GM12864 (cell line): ENCODE measurements at places on chromosomes 16 and 17.

GRCh38 chr16:1387331-1387730 lies 27.2 kb downstream of the UNKL start:
- DNase-seq = no peak

DNA sequence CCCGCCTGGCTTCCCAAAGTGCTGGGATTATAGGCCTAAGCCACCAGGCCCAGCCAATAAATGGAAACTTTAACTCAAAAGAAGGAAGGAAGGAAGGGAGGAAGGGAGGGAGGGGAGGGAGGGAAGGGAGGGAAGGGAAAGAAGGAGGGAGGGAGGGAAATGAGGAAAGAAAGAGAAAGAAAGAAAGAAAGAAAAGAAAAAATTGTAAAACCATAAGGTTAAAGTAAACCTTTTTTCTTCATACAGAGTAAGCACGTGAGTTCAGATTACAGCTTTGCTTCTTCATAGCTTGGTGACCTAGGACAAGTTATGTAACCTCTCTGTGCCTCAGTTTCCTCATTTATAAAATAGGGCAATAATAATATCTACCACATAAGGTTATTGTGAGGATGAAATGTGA lies 26.0 kb downstream of the LRRC37B start:
- no peak for DNase-seq

- no peak for DNase-seq
Measured at GRCh38 chr16:20673071-20673806, 24.2 kb downstream of the ACSM1 start.

- no peak for DNase-seq
Measured at GRCh38 chr17:38743556-38744171, 4.5 kb downstream of the PCGF2 start.

GRCh38 chr17:32784113-32784512 lies 92.8 kb downstream of the MYO1D start:
- DNase-seq = no peak

DNA sequence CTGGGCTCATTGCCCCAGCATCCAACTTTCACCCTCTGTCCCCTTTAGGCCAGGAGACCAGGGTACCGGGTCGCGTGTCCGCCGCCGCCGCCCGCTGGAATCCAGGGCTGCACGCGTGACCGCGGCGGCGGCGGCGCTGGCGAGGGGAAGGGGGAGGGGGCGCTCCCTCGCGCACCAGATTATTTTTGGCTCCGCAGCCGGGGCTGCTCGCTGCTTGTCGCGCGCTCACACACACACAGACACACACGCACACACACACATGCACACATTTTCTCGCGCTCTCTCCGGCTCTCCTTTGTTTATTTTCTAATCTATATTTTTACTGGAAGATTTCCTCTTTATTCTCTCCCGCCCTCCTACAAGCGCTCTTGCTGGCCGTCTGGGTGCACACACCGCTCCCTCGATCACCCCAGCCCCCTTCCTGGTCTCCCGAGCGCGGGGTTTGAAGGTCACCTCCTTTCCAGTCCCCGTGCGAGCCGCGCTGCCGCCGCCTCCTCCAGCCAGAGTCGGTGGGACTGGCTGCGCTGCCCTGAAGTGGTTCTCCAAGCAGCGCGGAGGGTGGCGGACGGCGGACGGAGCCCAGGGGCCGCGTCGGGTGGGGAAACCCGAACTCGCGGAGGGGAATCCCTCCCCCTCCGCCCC lies 921.4 kb upstream of the EEF2KMT start:
- no peak for DNase-seq

GRCh38 chr16:9801651-9802050 lies 380.6 kb downstream of the GRIN2A start:
- DNase-seq = no peak

DNA sequence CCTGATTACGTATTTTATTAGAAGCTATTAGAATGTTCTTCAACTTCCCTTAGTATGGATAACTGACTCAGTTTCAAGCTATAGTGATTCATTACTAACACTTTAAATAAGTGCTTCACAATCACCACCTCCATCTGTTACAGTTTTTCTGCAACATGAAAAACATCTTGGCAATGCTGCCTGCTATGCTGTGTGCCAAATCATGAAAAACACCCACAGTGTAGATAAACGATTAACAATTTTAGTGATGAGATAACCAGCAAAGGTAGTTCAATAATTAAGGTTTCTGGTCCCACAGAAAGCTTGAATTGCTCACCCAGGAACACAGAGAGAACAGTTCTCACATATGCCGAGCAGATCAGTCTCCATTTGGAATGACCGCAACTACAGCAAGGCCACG lies 51.4 kb upstream of the SLC25A19 start:
- DNase-seq = no peak

DNA sequence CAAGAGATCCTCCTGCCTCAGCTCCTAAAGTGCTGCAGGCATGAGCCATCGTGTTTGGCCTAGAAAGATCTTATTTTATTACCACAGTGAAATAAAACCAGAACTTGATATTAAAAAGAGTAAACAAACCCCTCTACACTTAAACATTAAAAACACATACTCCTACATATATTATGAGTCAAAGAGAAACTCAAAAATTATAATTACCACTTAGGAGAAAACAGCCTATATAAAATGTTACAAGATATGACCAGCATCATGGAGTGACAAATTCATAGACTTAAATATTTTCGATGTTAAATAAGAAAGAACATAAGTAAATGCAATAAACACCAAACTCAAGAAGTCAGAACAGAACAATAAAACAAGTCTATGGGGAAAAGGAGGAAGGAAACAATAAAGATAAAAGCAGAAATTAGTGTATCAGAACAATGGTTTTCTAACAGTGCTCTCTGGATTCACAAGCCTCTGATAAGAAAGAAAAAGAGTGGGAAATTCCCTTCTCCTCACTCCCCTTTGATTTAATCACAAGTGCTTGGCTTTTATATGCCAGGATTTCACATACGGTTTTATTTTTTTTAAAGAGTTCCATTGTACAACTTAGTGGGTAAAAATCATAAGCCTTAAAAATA lies 23.0 kb downstream of the SKAP1 start:
- no peak for DNase-seq

DNA sequence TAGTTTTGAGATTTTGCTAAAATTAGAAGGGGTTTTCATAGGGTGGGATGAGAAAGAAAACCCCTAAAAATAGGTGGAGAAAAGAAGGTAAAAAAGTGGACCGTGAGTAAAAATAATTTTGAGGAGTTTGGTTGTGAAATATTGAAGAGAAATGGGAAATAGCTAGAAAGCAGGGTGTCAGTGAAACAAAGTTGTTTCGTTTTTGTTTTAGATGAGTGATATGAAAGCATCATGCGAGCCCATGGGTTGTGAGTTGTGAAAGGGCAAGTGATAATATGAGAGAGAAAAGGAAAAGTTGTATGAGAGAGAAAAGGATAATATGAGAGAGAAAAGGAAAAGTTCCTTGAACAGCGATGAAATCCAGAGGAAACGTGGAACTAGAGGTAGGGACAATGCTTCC lies 7.3 kb upstream of the SMIM36 start:
- no peak for DNase-seq

DNA sequence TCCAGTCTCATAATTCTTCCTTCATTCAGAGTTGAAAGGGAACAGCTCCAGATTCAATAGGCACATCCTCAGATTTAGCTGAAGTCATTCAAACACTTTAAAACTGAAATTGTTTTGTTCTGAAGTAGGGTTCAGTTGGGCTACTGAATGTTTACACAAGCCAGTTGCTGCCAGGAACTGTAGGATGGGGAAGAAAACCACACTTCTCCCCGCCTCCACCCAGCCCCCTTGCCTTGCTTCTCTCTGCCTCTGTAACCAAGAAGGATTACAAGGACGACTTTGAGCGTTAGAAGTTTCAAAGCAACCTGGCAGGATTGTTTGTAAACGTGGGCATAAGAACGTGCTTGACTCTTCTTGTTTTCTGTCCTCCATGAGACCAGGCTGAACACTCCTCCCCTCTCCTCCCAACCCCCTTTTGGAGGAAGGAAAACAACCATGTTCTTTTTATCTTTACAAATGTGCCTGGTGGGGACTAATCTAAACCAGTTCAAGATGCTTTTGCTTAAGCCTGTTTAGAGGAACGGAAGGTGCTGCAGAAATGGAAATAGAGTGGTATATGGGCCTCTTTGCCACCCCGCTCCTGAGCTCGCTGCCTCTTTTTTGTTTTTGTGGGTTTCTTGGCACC lies 287.9 kb downstream of the FTO start:
- DNase-seq = no peak

- no peak for DNase-seq
Measured at GRCh38 chr17:77281122-77281903, 140.5 kb downstream of the SEC14L1 start.

- no peak for DNase-seq
Measured at GRCh38 chr17:39979016-39979670, 1.5 kb upstream of the PSMD3 start.

GRCh38 chr16:6913566-6913965 lies 419.1 kb upstream of the RBFOX1 start:
- DNase-seq = no peak

DNA sequence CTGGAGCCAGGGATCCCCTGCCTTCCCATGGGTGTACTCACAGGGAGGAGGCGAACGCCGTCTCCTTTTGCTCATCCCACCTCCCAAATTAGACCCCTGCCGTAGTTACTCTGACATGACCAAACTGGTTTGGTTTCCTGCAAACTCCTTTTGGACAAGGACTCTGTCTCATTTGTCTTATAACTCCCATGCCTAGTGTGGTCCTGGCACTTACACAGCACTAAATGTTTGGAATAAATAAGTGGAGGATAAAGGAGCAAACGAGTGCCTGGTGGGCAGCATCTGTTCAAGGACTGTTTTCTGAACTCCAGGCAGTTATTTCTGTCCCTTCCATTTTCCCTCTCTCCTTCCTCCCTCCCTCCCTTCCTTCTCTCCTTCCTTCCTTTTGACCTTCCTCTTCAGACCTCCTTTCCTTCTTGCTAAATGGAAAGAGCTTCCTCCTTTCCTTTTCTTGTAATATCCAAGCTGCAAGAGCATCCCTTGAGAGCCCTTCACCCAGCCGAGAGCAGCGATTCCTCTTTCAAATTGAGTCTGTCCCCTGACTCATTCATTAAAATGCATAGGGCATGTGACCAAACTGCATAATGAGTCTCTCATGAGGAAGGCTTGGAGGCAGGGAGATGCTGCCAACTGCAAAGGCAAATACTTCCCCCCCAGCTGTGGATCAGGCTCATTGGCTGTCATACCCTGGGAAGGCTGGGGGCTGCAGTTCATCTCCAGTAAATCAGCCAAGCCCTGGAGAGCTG lies 36.8 kb downstream of the CHD9 start:
- DNase-seq = peak; percentile 53

GRCh38 chr16:62546701-62547100 lies 510.5 kb upstream of the CDH8 start:
- no peak for DNase-seq

GRCh38 chr16:88473666-88474534 lies 20.8 kb downstream of the ZFPM1 start:
- no peak for DNase-seq

DNA sequence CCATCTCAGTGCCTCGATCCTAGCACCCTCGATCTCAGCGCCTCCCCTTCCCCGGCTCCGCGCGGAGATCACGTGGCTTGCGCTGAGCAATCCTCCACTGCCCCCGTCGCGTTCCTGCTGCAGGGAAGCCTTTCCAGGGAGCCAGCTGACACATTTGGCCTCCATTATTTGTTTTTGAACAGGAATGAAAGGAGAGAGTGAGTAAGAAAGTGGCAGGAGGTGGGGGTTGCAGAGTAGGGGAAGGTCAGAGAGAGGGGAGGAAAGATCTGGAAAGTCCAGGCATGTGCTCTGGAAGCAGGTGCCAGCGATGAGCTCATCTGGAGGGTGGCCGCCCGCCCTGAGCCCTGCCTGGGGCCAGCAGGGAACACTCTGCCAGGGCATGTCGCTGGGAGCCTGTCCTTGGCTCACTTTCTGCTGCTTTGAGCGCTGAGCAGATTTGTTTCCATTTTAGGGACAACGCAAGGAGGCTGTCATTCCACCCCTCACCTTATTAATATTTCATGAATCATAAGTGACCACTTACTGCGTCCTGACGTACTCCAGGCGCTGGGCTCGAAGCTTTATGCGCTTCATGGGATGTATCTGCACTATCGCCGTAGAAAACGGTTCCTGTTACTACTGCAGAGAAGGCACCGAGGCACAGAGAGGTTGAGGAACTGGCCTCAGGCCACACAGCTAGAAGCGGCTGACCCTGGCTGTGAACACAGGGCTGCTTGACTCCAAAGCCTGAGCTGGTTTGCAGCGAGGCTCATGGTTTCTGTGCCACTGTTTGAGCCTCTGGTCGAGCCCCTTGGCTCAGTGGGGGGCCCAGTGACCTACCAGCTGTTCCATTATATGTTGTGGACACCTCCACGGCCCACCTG lies 283.1 kb downstream of the SEC14L1 start:
- no peak for DNase-seq

DNA sequence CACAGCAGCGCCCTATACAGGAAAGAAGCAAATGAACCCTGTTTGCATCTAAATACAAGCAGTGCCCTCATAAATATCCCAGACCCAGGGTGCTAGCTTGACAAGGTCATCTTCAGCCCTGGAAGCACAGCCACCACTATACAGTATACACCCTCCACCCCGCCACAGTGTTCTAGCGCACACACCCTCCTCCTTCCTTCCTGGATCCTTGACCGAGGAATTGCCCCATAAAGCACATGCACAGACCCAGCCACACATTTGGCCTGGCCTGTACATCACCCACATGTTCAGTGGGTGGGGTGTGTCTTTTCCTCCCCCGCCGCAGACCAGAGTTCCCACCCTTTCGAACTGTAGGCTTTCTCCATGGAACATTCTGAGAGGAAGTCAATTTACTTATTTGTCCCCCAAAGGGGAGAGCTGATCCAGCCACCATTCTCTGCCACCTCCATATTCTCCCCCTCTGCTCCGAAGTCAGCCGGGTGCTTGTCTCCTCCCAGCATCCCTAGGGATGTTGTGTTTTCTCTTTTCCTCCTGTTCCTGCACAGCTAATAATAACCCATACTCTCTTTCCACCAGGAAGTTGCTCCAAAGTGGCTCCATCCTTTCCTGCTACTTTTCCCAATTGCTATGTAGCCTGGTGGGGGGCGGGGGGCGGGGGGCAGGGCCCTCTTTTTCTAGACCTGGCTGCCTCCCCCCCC lies 6.6 kb downstream of the ABI3 start:
- DNase-seq = no peak

GRCh38 chr16:88926374-88926990 lies 50.5 kb downstream of the CBFA2T3 start:
- DNase-seq = no peak

DNA sequence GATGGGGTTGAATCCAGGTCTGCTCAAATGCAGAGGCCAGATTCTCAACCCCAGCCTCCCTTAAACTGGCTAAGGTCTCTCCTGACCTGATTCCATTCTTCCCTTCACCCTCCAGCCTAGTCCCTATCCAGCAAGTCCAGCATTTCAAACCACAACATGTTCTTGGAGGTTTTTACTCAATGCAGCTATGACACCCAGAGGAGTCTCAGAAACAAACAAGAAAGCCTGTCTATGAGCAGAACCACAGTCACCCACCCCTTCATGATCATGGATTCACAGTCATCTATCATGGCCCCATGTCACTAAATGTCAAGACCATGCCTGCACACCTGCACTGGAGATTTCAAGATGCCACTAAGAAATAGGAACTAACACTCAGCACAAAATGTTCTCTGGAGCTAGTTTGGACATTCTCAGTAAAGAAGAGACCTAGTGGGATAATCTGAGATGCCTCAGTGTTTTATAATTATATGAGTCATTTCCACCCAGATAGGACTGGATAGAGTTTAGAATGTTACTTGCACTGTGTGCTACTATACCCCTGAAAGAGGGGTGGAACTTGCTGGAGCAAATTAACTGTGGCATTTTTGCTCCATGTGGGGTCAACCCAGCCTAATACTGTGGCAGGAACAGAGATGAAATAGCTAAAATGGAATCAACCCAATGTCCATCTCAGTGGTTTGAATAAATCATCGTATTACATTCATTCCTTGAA lies 9.5 kb upstream of the METTL22 start:
- DNase-seq = no peak

GRCh38 chr17:55005520-55005919 lies 37.0 kb downstream of the STXBP4 start:
- no peak for DNase-seq
